ENCODE measurements at places on chromosomes 6 and 20. TPM values are rescaled to one million over a fixed set of nuclear protein-coding genes. Genes with fewer than 3 reads are reported as not detected.

The SMPDL3A gene
- 0.52 TPM for total RNA-seq

The SPAG4 gene
- 4.3 TPM for total RNA-seq

The GLYATL3 gene
- total RNA-seq = not detected

The TPX2 gene
- total RNA-seq = 148 TPM

The CD93 gene
- 0.54 TPM for total RNA-seq

The PSORS1C2 gene
- total RNA-seq = not detected

The ARMC12 gene
- 0.45 TPM for total RNA-seq

The LBP gene
- not detected for total RNA-seq

The SLC32A1 gene
- not detected for total RNA-seq

The TCF15 gene
- total RNA-seq = not detected

The LY6G6D gene
- total RNA-seq = not detected

Data from activated CD8-positive, alpha-beta memory T cell treated with anti-CD3 and anti-CD28 coated beads, Interleukin-2, amount 10 ng/mL, durations not matched to agents 7 days and 5 days (primary cell).